ENCODE measurements at places on chromosomes 2 and 18.

DNA sequence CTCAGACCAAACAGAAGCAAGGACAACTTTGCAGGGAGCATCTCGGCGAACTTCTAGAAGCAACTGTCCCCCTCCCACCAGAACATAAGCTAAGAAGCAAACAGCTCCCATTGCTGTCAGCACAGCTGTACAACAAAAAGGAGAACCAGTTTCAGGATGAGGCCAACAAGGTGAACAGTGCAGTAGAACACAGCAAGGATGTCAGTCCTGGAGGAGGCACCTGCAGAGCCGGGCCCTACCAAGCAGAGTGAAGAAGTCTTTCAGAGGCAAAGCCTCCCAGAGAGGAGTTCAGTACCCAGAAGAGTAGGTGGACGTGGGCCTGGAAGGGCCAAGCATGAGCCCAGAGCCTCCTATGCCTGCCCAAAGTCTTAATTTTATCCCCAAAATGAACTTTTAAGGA lies 1.0 kb downstream of the PASK start:
- H3K36me3 ChIP-seq: peaks cover 19% of the 10 kb centered on the region
- peak overlapping the region; percentile 90 for H3K27ac ChIP-seq
- H3K4me1 ChIP-seq: peaks cover 51% of the 10 kb centered on the region

DNA sequence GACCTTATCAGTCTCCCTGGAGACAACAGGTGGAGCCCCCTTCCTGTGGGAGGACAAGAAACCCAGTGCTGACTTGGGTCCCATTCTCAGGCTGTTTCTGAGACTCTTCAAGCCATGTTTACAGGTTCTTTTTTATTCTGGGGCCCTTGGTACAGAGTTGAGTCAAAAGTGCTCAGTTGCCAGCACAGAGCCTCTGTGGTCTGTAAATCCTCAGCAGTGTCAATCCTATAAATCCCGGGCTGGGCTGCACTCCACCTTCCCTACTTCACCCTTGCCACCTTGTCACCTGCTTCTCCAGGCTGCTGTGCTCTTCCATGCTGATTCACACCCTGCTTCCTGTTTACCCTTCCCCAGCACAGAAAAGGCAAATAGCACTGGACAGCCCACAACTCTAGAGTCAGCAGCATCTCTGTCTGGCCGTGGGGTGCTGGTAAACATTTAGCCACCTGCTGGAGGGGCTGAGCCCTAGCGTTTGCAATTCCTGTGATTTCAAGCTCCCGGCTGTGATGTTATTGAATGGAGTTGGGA lies 74.7 kb downstream of the TNFRSF11A start:
- peak overlapping the region; percentile 75 for H3K27ac ChIP-seq
- peaks cover 6% of the 10 kb centered on the region for H3K36me3 ChIP-seq
- H3K4me3 ChIP-seq: no peak overlapping the region
- DNase-seq: no peak
- H3K4me1 ChIP-seq: peaks cover 54% of the 10 kb centered on the region

DNA sequence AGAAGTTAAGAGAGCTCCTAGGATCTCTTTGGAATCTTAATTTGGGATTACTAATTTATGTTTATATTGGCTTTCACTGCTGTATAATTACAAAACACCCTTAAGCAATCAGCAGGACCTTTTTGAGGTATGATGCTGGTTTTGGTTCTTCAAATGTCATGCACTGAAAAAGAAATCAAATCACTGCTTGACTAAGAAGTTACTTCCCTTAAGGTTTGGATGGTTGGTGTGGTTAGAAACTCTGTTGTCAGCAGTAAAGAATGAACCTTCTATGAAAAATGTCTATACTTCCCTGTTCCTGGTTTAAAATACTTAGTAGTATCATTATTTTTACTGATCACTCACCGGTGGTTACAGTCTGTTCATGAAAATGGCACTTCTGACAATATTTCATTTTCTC lies 5.5 kb downstream of the COLEC12 start:
- no peak for DNase-seq
- H3K27ac ChIP-seq: no peak overlapping the region
- no peak overlapping the region for H3K4me3 ChIP-seq

GRCh38 chr18:79275992-79276391 lies 119.7 kb upstream of the NFATC1 start:
- H3K4me1 ChIP-seq: peaks cover 13% of the 10 kb centered on the region
- H3K4me3 ChIP-seq: no peak overlapping the region
- H3K27me3 ChIP-seq: no peaks in the 10 kb centered on the region
- no peak for DNase-seq
- no peak overlapping the region for H3K27ac ChIP-seq
- H3K36me3 ChIP-seq: peaks cover 7% of the 10 kb centered on the region

- no peak for DNase-seq
- H3K27me3 ChIP-seq: no peaks in the 10 kb centered on the region
- no peak overlapping the region for H3K4me3 ChIP-seq
- no peaks in the 10 kb centered on the region for H3K4me1 ChIP-seq
- no peak overlapping the region for H3K27ac ChIP-seq
These were observed 7.5 kb upstream of the COLEC11 start for GRCh38 chr2:3587432-3587831.

- no peaks in the 10 kb centered on the region for H3K4me1 ChIP-seq
- DNase-seq: no peak
These were observed 101.4 kb downstream of the TNS1 start for GRCh38 chr2:217901400-217901799.

- H3K27me3 ChIP-seq: no peaks in the 10 kb centered on the region
- H3K4me3 ChIP-seq: peak overlapping the region; percentile 96
- peaks cover 67% of the 10 kb centered on the region for H3K4me1 ChIP-seq
These were observed 7.9 kb upstream of the NR4A2 start for GRCh38 chr2:156340377-156340776.

DNA sequence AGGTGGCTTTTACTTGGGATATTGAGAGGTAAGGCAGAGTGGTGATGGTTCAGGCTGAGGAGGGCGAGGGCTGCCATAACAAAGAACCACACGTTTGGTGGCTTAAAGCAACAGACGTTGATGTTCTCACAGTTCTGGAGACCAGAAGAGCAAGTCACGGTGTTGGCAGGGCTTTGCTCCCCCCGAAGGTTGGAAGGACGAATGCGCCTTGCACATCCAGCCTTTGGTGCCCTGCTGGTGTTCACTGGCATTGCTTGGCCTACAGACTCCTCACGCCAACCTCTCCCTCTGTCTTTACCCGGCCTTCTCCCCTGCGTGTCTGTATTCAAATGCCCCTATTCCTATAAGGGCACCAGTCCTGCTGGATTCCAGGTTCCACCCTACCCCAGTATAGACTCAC lies 125.4 kb downstream of the TPO start:
- H3K4me1 ChIP-seq: no peaks in the 10 kb centered on the region
- no peak for DNase-seq
- no peak overlapping the region for H3K4me3 ChIP-seq
- H3K27me3 ChIP-seq: no peaks in the 10 kb centered on the region

DNA sequence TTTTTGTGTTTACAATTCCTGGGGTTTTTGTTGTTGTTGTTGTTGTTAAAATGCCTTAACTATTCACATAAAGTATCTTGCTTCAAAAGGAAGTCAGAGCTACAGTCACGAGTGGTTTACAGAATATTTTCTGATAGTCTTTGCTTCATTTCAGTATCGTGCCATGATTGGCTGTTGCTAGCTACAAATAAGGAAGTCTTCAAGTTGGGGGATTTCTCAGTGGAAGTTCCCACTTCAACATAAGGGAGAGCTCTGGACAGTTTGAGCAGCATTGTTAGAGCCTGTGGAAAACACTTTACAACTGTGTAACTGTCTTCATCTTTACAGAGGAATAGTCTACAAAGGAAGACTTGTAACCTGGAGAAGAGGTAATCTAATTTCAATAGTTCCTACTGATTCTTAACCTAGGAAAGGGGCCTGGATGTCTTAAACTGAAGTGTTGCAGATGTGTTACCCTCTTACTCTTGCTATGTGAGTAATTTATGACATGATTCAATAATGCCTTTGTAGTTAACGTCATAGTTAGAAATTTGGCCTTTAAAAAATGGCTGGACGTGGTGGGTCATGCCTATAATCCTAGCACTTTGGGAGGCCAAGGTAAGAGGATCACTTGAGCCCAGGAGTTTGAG lies 23.4 kb upstream of the TANK start:
- H3K36me3 ChIP-seq: peaks cover 23% of the 10 kb centered on the region
- H3K27ac ChIP-seq: peak overlapping the region; percentile 98
- peak; percentile 64 for DNase-seq

GRCh38 chr2:49807689-49808088 lies 653.4 kb upstream of the FSHR start:
- no peaks in the 10 kb centered on the region for H3K4me1 ChIP-seq
- no peak overlapping the region for H3K27ac ChIP-seq
- no peak overlapping the region for H3K4me3 ChIP-seq
- H3K36me3 ChIP-seq: no peaks in the 10 kb centered on the region
- H3K27me3 ChIP-seq: no peaks in the 10 kb centered on the region
- DNase-seq: no peak

- no peak for DNase-seq
- no peak overlapping the region for H3K27ac ChIP-seq
- H3K36me3 ChIP-seq: no peaks in the 10 kb centered on the region
These were observed 71.2 kb downstream of the NABP1 start for GRCh38 chr2:191749181-191749540.

DNA sequence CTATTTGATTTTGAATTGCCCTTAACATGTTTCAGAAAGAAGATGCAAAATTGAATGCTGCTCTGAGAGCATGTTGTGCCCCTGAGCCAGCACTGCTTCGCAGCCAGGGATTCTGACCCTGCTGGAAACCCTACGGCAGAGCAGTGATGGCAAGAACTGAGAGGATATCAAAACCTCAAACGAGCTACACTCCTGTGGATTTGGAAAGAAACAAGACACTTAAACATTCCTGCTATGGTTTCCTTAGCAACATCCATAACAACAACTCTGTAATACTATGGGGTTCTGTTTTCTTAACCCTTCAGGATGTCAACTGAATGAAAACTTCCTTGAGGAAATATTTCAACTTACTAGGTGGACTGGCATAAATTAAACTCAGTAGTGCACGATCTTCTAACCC lies 649.1 kb downstream of the NYAP2 start:
- DNase-seq: no peak
- no peak overlapping the region for H3K4me3 ChIP-seq
- no peak overlapping the region for H3K27ac ChIP-seq
- H3K27me3 ChIP-seq: no peaks in the 10 kb centered on the region
- H3K36me3 ChIP-seq: no peaks in the 10 kb centered on the region

DNA sequence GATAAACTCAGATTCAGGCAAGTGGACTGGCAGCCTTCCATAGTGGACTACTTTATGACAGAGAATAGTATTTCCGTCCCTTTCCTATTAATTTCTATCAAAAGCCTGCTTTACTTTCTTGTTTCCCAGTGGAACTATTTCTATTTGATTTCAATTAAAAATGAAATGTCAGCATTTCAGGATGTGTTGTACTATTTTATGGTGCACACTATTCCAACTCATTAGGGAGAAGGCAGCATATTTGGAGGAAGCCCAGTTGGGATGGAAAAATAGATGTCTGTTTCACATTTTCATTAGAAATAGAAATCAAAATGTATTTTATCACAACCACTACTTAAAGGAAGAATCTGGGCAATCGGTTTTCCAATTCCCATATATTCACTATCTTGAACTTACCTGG lies 37.9 kb upstream of the TCF4 start:
- no peaks in the 10 kb centered on the region for H3K36me3 ChIP-seq
- H3K4me3 ChIP-seq: no peak overlapping the region
- H3K27ac ChIP-seq: no peak overlapping the region
- no peaks in the 10 kb centered on the region for H3K4me1 ChIP-seq

DNA sequence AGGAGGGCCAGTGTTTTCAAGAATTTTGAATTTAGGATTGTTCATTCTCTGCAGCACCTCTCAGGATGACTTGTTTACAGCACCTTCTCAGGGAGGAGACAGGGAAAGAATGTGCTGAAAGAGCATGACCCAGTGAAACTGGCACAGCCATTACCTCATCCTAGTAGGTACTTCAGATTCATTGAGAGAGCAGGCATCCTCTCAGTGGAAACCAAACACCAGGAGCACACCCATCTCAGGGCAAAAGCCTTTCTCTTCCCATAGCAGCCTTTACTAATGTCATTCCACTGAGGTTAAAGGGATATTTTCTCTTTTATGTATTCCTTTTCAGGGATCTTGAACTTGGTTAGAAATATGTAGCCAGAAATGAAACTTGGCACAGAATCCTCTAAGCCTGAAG lies 2.6 kb downstream of the MAP2 start:
- H3K27ac ChIP-seq: no peak overlapping the region
- H3K36me3 ChIP-seq: no peaks in the 10 kb centered on the region
- DNase-seq: no peak

DNA sequence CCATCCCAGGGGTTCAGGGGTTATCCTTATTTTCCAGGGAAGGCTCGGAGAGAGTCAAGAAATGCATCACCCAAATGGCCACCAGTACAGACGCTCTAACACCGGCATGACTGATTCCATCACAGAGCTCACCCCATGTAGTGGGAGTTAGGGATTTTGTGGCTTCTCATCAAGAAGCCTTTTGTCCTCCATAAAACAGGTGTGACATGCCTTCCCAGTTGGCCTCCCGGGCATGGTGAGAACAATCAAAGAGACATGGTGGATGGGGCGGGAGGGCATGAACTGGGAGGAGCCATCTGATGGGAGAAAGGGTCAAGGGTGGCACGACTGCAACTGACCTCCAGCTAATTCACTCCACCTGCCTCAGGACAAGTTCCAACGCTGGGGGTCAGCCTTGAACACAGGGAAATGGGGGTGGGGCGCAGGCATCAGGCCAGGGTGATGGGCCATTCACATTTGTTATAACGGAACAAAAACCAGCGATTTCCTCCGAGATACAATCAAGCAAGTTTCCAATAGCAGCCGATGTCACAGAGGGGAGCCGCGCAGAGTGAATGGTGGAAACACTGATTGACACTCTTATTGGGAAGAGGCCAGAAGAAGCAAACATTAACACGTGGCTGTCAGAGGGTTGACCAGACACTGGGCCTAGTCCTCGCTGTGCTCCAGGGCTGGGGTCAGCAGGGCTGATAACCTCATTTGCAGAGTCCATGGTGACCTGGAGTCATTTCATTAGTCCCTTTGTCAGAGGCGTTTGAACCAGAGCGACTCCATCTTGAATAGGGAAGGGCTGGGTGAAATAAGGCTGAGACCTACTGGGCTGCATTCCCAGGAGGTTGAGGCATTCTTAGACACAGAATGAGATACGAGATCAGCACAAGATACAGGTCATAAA lies 80.5 kb upstream of the HPCAL1 start:
- H3K27me3 ChIP-seq: no peaks in the 10 kb centered on the region
- no peaks in the 10 kb centered on the region for H3K4me1 ChIP-seq
- no peak for DNase-seq
- H3K4me3 ChIP-seq: no peak overlapping the region

DNA sequence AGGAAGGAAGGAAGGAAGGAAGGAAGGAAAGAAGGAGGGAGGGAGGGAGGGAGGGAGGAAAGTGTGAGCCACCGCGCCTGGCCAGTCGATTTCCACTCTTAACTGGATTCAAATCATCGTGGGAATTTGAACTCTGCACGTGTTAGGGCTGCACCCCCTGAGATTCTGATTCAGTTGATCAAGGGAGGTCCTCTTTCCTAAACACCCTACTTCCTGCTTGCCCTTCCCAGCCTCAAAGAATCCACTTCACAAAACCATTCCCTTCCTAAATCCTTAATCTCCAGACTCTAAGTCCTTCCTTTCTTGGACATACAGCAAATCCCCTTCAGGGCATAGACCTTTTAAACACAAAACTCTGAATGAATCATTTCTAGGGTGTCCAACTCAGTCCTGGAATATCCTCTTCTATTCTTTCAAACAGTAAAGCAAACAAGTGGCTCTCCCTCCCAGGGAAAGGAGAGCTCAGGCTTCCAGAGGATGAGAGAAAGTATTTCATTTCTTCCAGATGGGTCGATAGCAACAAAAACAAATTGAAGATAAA lies 68.2 kb upstream of the MBOAT2 start:
- H3K27ac ChIP-seq: no peak overlapping the region
- H3K4me1 ChIP-seq: no peaks in the 10 kb centered on the region

GRCh38 chr2:68018727-68019126 lies 44.1 kb downstream of the C1D start:
- peaks cover 10% of the 10 kb centered on the region for H3K27me3 ChIP-seq
- no peaks in the 10 kb centered on the region for H3K4me1 ChIP-seq
- no peak for DNase-seq
- H3K4me3 ChIP-seq: no peak overlapping the region
